ENCODE measurements at places on chromosomes 3 and 15. TPM values are rescaled to one million over a fixed set of nuclear protein-coding genes. Genes with fewer than 3 reads are reported as not detected.

GRCh38 chr3:139751789-139752188 is 74.0 kb upstream of the NMNAT3 start:
- no peak for DNase-seq

DNA sequence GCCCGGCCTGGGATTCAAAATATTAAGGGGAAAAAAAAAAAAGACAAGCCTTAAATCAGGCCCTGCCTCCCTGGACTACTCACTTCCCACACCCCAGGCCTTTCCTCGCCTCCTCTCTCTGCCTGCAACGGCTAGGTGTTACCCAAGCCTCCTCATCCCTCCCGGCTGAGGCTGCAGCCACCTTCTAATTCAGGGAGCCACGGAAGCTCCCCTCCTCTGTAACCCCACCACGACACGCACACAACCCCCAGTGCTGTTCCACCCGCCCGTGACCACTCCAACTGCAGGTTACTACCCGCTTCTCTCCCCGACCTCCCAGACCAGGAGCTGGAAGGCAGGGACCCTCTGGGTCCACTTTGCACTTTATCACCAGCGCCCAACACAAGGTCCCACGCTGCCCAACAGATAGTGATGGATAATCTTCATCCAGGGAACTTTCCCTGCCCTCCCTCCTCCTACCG is 936 bp downstream of the KIF7 start:
- DNase-seq, result no peak

- DNase-seq, result no peak
Observed at GRCh38 chr3:176964661-176965060, 232.6 kb downstream of the TBL1XR1 start.

DNA sequence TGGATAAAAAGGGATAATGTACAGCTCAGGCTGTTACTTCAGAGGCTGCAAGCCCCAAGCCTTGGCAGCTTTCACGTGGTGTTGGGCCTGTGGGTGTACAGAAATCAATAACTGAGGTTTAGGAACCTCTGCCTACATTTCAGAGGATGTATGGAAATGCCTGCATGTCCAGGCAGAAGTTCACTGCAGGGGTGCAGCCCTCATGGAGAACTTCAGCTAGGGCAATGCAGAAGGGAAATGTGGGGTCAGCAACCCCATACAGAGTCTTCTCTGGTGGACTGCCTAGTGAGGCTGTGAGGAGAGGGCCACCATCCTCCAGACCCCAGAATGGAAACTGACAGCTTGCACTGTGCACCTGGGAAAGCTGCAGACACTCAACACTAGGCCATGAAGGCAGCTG is 1350.3 kb downstream of the ROBO2 start:
- DNase-seq, result no peak

DNA sequence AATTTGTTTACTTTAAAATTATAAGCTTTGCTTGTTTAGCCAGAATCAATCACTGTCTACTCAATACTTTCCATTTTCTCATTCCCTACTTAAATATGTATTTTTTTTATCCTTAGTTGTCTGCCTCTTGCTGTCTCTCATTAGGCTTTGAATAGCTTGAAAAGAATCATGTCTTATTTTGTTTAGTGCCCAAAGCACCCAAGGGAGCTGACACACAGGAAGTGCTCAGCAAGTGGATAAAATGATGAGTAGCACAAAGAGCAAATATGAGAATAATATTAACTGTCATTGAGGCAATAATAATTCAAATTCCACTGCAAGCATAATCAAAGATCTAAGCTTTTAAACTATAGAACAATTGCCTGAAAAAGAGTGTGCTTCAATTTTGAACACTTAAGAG is 19.0 kb upstream of the IL1RAP start:
- DNase-seq, result no peak

GRCh38 chr3:41290736-41291135 is 91.4 kb downstream of the CTNNB1 start:
- peak; percentile 3 for DNase-seq

GRCh38 chr3:167662919-167663400 is 9.2 kb upstream of the WDR49 start:
- no peak for DNase-seq

DNA sequence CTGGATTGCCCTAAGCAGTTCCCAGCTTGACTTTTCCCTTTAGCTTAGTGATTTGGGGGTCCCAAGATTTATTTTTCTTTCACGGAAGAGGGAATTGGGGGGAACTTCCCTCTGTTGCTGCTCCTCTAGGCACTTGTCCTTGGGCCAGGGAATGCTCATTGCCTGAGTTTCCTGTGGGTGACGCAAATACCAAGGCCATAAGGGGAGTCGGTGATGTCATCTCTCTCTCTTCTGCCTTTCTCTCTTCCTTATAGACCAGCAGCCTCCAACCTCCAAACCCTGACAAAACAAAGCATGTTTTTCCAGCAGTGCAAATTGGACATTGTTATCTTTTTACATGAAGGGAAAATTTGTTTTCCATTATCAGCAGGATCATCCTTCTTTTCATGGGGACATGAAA is 120.2 kb downstream of the ITPR1 start:
- DNase-seq, result no peak

DNA sequence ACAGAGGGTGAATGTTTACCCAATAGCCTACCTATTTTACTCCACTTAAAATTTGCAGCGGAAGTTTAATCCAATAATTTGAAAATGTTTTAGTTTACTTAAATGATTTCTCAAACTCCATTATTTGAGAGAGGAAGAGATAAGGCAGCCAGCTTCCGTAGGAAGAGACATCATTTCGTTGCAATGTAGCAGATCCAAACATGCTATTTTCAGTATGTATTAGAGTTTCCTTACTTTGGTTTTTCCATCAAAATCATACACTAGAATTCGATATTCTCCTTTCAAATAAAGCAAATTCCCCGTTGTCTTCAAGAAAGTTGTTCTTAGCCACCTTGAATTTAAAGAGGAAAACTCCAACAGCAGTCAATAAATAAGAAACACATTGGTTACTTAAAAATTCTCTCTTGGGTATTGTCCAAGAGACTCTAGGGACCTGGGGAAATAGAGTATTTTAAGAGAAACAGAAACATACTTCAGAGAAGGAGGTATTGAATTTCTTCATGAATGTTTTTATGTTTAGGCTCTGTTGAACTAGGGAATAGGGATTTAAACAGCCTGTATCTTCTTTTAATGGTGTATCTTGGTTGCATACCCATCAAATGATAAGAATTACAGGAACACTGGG is 324.5 kb upstream of the GBE1 start:
- DNase-seq, result no peak

DNA sequence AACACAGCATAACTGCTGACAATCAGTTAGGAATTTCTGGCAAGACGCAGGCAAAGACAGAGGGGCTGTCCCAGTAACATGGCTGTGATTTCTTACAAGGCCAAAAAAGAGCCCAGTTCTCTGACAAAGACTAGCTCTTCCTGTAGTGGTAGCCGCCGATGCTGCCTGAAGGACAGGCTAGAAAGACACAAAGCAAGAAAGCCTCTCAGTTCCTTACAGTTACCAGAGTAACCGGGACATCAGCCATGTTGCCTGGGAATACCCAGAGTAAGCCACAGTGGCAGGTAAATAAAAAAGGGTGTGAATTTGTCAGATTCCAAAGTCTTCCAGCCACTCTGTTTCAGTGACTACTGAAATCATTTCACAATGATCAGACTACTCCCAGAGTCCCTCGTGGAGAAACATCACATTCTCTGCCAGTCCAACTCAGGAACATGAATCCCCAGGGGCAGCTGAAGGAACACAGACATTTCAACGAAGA is 493.6 kb upstream of the ADAMTS9 start:
- no peak for DNase-seq

- no peak for DNase-seq
Observed at GRCh38 chr3:59998058-59998457, 948.2 kb upstream of the CFAP20DC start.

- no peak for DNase-seq
Observed at GRCh38 chr3:112364291-112364690, 31.3 kb downstream of the CD200 start.

DNA sequence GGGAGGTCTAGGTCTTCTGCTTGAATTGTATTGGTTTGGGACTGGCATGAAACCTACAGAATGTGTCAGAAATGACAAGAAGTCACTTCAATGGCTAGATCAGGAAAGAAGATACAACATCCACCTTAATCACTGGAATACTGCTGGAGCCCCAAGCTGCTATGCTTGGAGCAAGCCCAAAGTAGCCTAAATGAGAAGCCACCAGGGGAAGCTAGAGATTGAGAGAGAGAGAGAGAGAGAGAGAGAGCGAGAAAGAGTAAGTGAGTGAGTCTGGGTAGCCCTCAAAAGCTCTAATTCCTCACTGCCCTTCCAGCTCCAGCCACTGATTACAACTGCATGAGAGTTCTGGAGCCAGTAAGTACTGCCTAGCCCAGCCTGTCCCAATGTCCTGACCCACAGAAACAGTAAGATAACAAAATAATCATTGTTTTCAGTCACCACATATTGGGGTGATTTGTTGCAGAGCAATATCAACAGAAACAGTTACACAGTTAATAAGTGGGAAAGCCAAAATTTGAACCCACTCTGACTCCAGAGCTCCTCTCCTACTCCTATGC is 529.2 kb upstream of the GOLIM4 start:
- no peak for DNase-seq

GRCh38 chr3:35946121-35946853 is 307.0 kb downstream of the ARPP21 start:
- no peak for DNase-seq

- no peak for DNase-seq
Observed at GRCh38 chr3:128804017-128804810, 75.2 kb upstream of the ACAD9 start.

DNA sequence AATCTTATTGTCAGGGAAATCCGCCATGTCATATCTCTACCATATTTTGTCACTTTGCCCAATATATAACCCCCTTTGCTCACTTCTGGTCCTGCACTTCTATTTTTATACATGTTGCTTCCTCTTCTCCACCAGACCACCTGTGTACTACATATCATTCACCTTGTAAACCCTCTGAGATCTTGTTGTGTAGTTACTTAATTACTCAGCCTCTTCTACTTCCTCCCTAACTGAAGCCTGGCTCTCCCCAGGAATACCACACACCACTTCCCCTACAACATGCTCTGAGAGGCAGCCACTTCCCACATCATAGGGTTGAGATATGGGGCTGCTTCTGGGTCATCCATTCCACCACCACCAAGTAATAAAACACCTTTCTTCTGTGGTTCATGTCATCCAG is 10.0 kb downstream of the HEXA start:
- DNase-seq, result no peak

- peak; percentile 42 for DNase-seq
Observed at GRCh38 chr3:161221806-161222600, 892 bp downstream of the NMD3 start.

- no peak for DNase-seq
Observed at GRCh38 chr3:13347390-13347950, 72.7 kb downstream of the NUP210 start.

DNA sequence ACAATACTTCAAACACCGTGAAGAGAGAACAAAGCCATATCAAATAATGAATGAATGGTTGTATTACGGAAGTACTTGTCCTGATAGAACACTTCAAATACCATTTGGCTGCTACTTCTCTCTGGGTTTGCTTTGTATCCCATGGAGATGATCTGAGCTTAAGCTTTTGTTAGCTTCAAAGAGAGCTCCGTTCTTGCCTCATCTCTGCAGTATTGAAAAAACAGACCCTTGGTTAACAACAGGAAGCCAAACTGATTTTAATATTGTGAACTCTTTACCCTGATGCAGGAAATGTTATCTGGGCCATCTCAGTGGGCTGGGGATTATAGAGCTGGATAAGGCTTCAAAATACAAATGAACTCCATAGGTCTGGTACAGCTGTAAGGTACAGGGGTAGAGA is 101.0 kb downstream of the CHL1 start:
- DNase-seq, result no peak

DNA sequence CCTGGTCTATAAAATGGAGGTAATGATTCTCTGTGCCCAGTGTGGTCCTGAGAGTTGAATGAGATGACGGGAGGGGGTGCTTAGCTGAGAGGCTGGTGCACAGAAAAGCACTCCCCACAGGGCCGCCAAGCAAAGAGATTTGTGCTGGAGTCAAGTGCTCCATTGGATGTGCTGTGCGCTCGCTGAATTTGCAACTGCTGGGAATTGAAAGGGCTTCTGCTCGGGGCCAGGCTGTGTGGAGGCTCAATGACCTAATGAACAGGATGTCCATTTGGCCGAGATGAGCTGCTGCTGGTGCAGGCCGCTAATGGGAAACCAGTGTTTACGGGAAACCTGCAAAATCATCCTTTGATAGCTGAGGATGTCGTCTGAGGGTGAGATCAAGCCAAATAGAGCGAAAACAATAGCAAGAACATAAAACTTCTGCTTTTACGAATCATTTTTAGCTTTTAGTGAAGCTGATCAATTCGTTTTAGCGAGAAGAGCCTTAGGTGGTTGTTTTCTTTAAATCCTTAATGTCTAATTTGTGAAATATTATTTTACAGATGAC is 211.7 kb downstream of the GABRG3 start:
- DNase-seq, result no peak

- DNase-seq, result no peak
Observed at GRCh38 chr3:111861391-111861790, 2.3 kb downstream of the PHLDB2 start.

GRCh38 chr3:133383175-133383574 is 16.7 kb upstream of the BFSP2 start:
- DNase-seq, result no peak

GRCh38 chr3:101104321-101104720 is 111.1 kb upstream of the ABI3BP start:
- no peak for DNase-seq

DNA sequence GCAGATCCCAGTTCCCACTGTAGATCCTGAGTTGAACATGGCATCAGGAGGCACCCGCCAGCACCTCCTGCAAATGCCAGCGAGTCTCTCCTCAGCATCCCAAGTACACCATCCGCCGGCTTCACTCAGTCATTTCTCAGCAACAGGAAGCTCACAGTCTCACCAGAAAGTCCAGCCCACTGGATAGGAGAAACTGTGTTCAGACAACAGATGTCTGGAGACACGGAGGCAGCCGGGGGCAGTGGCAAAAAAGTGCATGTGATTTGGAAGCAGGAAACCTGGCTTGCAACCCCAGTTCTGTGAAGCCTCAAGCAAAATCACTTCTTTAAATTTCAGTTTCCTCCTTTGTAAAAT is 68.7 kb downstream of the SRGAP3 start:
- DNase-seq, result peak; percentile 57

The PLSCR2 gene
- not detected for total RNA-seq

The FSIP1 gene
- total RNA-seq, result 0.41 TPM

The FSD2 gene
- not detected for total RNA-seq

The OR5AC2 gene
- total RNA-seq, result not detected

The SLC28A2 gene
- total RNA-seq, result not detected

The PCOLCE2 gene
- total RNA-seq, result 36.6 TPM

The RTP4 gene
- total RNA-seq, result not detected
